ENCODE measurements at places on chromosomes 2 and 18.

DNA sequence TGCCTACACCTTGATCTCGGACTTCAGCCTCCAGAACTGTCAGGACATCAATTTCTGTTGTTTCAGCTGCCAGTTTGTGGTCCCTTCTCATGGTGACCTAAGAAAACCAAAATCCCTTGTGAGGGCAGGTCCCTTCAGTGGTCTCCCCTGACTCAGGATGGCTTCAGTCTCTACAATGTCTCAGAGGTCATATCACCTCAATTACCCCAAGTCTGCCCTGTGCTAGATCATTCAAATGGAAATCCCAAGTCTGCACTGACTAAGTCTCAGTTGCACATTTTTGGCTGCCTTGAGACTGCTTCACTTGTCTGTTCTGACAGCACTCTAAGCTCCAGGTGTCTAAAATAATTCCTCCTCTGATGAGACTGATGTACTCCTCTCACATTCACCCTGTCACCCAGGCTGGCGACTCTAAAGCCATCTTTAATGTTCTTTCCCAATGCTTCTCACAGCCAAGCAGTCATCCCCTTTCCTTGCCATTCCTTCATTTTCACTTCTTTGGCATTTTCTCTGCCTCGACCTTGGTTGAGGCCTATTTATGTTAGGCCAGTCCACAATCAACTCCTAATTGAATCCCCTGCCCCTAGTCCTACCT, 470.8 kb downstream of the DLGAP1 start:
- no peak for DNase-seq

DNA sequence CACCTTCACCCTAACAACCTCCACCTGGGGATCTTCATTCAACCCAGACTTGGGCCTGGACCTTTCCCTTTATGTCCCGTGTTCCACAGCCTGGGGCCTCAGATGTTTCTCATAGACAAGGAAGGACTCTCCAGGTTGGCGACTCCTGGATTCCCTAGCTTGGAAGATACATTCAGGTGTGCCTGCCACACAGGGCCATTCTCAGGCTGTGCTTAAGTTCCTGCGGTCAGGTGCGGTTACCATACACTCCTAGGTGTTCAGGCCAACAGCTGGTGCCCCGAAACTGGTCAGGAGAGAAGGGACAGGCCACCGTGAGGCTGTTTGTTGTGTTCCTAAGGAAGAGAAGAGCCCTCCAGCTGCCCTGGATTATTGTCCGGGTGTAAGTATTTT, 15.6 kb downstream of the SLC4A3 start:
- no peak for DNase-seq

GRCh38 chr2:68796295-68796905, 61.8 kb downstream of the ARHGAP25 start:
- DNase-seq = no peak

DNA sequence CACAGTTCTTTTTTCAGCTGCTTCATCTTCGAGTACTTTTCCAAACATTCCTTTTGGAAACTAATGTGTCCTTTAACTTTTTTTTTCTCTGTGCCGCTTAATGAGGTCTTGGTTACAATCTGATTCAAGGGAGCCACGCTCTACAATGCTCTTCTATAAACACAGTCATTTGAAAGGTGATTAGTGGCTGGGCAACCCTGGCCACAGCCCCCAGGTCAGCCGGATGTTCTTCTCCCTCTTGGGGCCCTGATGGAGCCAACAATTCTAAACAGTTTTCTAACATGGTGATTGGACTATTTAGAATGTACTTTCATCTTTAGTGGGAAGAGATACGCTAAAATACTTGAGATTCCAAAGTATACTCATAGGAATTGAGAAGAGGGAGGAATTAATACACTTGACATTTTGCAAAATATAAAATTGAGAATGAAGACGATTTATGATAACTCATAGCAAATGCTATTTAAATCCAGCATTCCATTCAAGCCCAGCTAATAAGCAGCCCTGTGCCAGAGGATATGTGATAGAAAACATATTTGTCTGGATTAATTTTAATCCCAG, 83.7 kb upstream of the MBOAT2 start:
- DNase-seq = no peak

DNA sequence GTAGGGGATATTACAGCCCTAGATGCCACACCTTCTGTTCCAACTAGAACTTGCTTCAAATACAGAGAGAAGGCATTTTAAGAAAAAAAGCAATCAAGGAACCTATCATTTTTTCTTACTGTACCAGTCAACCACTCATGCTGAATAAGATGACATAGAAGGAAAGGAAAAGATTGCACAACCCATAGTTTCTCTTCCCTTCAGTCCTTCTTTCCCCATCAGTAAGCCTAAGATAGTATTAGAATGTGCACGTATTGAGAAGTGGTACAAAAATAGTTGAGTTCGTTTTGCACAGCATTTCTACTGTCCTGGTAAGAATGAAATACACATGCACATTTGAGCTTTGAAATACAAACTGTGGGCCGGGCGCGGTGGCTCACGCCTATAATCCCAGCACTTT, 27.0 kb upstream of the HK2 start:
- DNase-seq = no peak

GRCh38 chr2:217258170-217258569, 398.3 kb upstream of the TNP1 start:
- DNase-seq = no peak

DNA sequence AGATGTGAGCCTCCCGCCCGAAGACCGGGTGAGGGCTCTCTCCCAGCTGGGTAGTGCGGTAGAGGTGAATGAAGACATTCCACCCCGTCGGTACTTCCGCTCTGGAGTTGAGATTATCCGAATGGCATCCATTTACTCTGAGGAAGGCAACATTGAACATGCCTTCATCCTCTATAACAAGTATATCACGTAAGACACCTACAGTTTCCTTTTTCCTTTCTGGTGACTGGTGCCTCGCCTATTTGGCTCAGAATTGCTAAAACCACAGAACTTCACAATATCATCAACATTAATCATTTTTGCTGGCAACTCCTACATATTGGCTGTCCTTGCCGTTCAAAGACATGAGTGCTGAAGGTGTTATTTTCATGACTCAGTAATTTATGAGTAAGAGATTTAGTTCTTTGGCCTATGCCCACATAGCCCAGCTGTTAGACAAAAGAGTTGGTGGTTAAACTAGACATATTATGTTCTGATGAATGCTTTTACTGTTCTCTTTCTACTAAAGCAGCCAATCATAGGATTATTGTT, 2.2 kb downstream of the STAMBP start:
- DNase-seq = no peak

DNA sequence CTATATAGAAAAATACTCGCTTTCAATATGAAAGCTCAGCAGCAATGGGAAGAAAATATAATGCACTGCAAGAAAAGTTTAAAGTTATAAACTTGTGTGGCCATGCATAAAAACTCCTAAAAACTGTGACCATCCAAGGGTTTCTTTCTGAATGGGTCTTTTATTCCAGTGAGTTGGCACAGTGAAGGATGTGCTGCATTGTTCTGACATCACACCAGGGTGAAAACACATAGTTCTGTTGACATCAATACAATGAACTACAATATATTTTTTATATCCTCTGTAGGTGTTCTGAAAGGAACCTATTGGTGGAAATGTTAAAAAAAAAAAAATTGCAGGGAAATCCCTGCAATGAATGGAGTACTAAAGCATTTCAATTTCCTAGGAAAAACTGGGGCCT, 80.2 kb downstream of the CDH20 start:
- no peak for DNase-seq

- DNase-seq = no peak
These were observed 210.8 kb upstream of the RAB6C start for GRCh38 chr2:129768485-129769184.

DNA sequence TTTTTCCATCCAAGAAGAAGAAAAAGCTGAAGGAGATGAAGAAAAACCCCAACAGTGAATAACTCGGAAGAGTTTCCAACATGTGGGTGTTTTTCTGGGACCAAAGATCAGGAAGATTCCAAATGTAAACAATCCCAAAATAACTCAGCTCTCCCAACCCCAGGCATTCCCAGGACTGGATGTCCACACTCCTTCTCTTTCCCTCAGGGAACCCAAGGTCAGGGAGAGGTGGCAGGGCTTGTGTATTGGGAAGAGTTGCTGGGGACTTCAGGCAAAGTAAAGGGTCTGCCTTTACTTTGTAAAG, 268.0 kb downstream of the DYSF start:
- DNase-seq = no peak

- no peak for DNase-seq
These were observed 7.2 kb downstream of the RAB11FIP5 start for GRCh38 chr2:73105511-73105971.

GRCh38 chr2:190043441-190043840, 19.1 kb downstream of the MSTN start:
- DNase-seq = no peak

DNA sequence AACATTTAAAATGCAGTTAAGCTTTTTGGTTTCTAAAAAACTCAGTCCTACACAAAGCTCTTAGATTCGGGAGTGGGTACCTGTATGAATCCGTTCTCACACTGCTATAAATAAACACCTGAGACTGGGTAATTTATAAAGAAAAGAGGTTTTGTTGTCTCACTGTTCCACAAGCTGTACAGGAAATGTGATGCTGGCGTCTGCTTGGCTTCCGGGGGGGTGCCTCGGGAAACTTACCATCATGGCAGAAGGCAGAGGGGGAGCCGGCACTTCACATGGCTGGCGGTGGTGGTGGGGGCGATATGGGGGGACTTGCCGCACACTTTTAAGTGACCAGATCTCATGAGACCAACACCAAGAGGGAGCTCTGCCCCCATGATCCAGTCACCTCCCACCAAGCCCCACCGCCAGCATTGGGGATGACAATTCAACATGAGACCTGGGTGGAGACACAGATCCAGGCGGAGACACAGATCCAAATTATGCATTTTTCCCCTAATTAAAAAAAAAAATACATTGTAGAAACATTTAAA, 222.5 kb downstream of the GBX2 start:
- no peak for DNase-seq

DNA sequence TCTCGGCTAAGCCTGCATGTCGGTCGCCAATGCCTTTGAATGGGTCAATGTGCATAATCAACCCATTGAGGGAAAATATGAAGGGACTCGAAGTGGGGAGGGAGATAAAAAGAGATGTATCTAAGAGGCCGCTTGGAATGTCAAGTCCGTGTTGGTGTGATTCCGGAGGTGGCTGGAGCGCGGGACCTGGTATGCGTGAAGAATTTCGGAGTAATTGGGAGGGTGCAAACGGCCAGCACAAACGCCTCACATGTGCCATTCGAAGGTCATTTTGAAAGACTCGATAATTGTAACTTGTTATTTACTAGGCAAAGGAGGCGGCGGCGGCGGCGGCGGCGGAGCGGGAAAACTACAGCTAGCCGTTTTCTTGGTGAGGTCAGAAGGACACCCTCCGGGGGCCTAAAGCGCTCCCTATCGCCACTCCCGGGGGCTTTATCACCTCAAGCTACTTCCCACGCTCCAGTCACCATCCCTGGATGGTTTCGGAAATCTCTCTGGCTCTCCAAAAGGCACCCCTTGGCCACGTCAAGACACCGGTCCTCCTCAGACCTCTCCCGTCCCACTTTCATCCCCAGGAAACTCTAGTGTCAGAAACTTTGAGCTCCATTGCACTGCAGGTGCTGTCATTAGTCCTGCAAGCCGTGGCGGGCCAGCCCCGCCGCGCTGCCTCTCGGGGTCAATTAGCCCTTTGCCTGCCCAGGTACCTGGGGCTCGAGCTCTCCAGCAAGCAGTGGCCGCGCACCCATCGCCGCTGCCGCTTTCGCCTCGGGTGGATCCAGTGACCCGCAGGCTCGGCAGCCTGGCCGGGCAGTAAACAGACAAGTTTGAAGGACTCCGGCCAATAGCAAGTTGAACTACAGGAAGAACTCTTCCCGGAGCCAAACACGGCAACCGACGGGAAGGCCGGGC, 1.5 kb downstream of the ERBB4 start:
- no peak for DNase-seq

DNA sequence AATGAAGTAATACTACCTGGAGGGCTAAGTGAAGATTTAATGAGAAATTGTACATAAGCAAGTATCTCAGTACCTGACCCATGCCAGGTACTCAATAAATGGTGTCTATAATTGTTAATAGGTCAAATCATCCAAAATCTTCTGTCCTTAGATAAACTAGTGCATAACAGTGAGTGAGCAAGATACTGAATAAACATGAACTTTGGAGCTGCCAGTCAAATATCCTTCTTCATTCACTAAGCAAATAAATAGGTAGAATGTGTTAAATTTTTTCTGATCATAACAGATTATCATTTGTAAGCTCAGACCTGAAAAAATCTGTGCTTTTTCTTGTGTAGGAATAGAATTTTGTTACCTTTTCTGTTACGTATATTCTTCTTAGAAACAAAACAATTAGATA, 39.6 kb downstream of the RAB3GAP1 start:
- no peak for DNase-seq

- no peak for DNase-seq
These were observed 742.6 kb upstream of the HS6ST1 start for GRCh38 chr2:129061069-129061768.

DNA sequence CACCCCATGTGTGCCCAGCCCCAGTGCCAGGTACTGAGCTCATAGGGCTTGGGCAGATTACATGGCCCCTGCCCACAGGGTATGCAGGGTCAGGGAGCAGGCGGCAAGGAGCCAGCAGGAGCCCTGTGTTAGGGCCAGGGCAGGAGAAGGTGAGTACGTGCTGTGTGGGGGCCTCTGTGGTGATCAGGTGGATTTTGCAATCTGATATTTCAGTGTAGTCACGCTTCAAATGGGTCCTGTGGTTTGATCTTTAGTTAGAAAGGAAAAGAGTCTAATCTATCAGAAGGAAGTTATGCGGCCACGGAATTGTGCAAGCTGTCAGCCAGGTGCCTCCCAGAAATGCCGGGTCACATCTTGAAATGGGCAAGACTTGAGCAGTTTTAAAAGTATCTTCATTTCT, 13.9 kb downstream of the UBE2F start:
- no peak for DNase-seq

DNA sequence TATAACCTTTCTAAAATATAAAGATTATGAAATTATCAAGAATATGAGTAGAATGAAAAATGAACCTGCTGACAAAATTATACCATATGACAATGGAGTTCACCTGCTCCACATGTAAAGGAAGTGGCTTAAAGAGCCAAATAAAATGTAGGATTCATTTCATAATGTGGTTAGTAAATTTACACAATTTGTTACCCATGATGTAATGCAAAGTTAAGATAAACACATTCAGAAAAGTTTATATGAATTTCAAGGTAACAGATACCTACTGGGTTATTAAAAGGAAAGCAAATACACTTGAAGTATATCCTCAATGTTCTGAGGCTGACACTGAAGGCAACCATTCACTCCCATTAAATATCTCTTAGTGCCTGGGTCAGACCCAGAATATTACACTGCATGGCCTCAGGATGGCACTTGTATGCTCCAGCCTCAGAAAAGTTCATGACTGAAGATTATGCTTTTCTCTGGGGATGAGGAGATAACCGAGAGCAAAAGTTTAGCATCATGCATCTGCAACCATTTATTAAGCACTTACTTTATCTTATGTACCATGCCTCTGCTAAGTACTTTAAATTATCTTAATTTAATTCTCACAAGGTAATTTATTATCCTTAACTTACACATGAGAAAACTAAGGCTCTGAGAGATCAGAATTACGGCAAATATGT, 6.2 kb downstream of the STRN start:
- no peak for DNase-seq

GRCh38 chr2:238551091-238551490, 124.4 kb downstream of the ASB1 start:
- no peak for DNase-seq

- DNase-seq = no peak
These were observed 7.5 kb downstream of the C18orf32 start for GRCh38 chr18:49479381-49480137.

- no peak for DNase-seq
These were observed 105.6 kb downstream of the TGFA start for GRCh38 chr2:70448041-70448440.

GRCh38 chr2:10909050-10909995, 2.4 kb upstream of the KCNF1 start:
- no peak for DNase-seq

Measured in activated CD4-positive, CD25-positive, alpha-beta regulatory T cell treated with anti-CD3 and anti-CD28 coated beads, Interleukin-2, amount 50 U/mL, for 72 hours (primary cell).